Large intestine (tissue), 12 donors: ENCODE measurements at places on chromosomes 3 and 15. TPM values are rescaled to one million over a fixed set of nuclear protein-coding genes. Genes with fewer than 3 reads are reported as not detected.

The GPR62 gene
- 0.18 TPM for polyA plus RNA-seq

The TM6SF1 gene
- polyA plus RNA-seq = 1.4 TPM

The UBA7 gene
- 60.4 TPM for polyA plus RNA-seq

The ACKR2 gene
- 2.6 TPM for polyA plus RNA-seq

The SLC28A1 gene
- polyA plus RNA-seq = 33.1 TPM

The FEZF2 gene
- not detected for polyA plus RNA-seq

- H3K4me1 ChIP-seq = peaks cover 21% of the 10 kb centered on the region
- peak; percentile 63 for DNase-seq
- H3K4me3 ChIP-seq = peak overlapping the region; percentile 50
- no peaks in the 10 kb centered on the region for H3K36me3 ChIP-seq
- H3K27me3 ChIP-seq = peaks cover 58% of the 10 kb centered on the region
Observed at GRCh38 chr15:28096670-28097431, 2.3 kb downstream of the OCA2 start.

DNA sequence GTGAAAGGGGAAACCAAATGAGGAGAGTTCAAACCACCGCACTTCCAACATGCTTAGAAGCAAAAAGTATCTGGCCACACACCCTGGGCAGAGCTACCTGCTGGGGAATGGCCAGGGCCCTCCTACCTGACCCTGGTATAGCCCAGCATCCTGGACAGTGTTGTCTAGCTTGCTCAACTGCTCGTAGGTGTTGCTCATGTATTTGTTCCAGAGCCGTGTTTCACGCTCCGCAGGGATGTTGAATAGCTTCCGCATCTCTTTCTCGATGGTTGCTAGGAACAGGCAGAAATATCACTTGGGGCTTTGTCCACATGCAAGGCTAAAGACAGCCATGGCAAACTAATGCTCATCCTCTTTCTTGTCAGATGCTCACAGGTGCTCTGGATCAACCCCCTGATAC is 15.1 kb downstream of the USP4 start:
- no peak overlapping the region for H3K4me3 ChIP-seq
- H3K4me1 ChIP-seq = no peaks in the 10 kb centered on the region
- no peak for DNase-seq
- H3K27ac ChIP-seq = no peak overlapping the region
- H3K36me3 ChIP-seq = peaks cover 79% of the 10 kb centered on the region

GRCh38 chr15:56613811-56614210 is 119.5 kb downstream of the ZNF280D start:
- DNase-seq = no peak
- H3K4me1 ChIP-seq = no peaks in the 10 kb centered on the region
- no peak overlapping the region for H3K4me3 ChIP-seq

DNA sequence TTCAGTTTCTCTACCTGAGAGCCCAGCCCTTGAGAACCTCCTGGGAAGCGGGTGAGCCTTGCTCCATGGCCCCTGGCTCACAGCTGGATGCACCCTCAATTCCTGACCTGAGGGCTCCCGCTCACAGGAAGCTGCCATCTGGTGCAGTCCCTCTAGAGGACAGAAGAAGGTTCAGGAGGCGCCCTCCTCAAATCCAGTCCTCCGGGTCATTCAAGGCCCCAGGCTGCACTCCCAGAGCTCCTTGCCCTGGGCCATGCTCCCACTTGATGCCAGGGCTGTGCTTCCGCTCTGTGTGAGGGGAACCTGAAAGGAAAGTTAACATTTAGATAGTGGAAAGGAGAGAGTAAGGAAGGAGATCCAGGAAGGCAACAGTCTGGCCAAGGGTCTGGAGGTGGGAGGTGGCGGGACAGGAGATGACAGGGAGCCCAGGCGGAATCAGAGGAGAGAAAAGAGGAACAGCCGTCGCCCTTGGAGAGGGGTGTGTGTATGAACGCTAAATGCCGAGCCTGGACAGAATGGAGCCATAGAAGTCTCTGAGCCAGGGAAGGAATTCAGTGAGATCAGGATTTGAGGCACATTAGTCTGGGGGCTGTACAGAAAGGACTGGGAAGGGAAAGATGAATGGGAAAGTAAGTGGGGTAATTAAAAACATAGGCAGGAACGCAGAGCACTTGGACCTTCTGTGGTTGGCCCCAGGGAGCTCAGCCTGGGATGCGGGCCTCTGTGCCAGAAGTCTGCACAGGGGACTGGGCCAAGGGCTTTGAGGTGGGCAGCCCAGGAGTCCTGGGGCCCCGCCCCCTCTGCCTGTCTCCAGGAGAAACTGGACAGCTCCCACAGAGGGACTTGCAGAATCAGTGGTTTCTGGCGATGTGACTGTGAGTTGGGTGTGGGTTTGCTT is 26.1 kb downstream of the TBC1D21 start:
- no peaks in the 10 kb centered on the region for H3K4me1 ChIP-seq
- no peak overlapping the region for H3K27ac ChIP-seq
- no peak overlapping the region for H3K4me3 ChIP-seq
- DNase-seq = no peak
- H3K27me3 ChIP-seq = no peaks in the 10 kb centered on the region
- no peaks in the 10 kb centered on the region for H3K36me3 ChIP-seq

- H3K27me3 ChIP-seq = no peaks in the 10 kb centered on the region
- DNase-seq = no peak
- no peak overlapping the region for H3K27ac ChIP-seq
- no peak overlapping the region for H3K4me3 ChIP-seq
- no peaks in the 10 kb centered on the region for H3K36me3 ChIP-seq
Observed at GRCh38 chr3:98558100-98558827, 26.5 kb downstream of the GPR15 start.

DNA sequence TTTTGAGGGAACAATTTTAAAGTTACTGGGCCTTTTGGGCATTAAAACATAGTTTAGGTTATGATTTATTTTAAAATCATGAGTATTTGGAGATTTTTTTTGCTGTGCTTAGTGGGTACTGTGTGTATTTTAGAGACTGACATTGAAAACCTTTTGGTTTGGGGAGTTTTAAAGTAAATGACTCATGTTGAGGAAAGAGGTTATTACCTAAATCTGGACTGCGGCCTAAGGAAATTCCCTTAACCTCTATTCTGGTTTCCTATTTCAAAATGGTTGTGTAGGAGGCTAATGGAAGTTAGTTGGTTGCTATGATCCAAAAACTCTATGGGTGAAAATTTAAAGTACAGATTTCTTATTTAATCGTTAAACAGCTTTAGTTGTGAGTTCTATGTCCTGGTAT is 57.3 kb upstream of the DPH6 start:
- H3K27me3 ChIP-seq = no peaks in the 10 kb centered on the region
- DNase-seq = no peak
- H3K36me3 ChIP-seq = no peaks in the 10 kb centered on the region

DNA sequence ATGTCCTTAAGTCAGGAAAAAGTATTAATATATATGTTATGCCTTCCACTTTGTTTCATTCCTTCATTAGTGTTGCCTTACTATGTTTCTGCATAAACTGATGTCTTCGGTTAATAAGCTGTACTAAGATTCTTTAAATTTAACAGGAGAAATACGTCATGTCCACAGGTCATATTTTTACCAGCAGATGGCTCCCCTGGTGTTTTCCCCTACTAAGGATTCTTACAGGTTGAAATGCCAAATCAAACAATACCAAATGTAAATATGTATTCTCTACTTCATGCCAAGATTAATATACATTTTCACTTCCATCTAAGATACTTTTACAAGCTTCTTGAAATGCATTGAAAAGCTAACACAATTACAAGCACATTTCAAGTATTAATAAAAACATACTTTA is 1602.1 kb downstream of the SI start:
- H3K27me3 ChIP-seq = no peaks in the 10 kb centered on the region
- no peak for DNase-seq
- no peak overlapping the region for H3K27ac ChIP-seq
- no peaks in the 10 kb centered on the region for H3K36me3 ChIP-seq
- H3K4me3 ChIP-seq = no peak overlapping the region
- no peaks in the 10 kb centered on the region for H3K4me1 ChIP-seq

DNA sequence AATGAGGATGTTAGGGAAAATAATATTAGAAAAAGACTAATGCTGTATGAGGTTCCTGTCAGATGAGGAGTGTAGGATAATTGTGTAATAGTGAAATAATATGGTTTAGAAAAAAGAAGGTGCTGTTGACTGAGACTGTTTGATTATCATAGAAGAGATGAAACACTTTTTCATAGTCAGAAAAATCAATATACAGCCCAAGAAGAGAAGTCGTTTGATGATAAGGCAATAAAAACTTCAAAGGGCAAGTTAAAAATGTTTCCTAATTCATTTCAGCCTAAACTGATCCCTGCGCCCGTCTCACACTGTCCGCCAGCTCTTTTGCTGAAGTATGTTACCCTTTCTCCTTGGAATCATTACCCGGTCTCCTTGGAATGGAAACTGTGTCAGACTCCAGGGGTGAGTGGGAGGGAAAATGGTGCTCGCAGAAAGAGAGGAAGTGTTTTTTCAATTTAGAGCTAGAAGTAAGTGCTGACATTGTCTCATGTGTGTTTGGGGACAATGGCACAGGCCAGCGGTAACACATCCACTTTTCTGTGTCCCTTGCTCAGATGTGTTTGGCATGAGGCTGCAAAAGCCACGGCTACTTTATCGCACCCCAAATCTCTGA is 23.6 kb downstream of the DUT start:
- no peak overlapping the region for H3K27ac ChIP-seq
- no peak overlapping the region for H3K4me3 ChIP-seq
- peaks cover 3% of the 10 kb centered on the region for H3K4me1 ChIP-seq
- H3K36me3 ChIP-seq = no peaks in the 10 kb centered on the region
- DNase-seq = no peak
- H3K27me3 ChIP-seq = no peaks in the 10 kb centered on the region

- H3K36me3 ChIP-seq = peaks cover 54% of the 10 kb centered on the region
- DNase-seq = no peak
- no peak overlapping the region for H3K27ac ChIP-seq
- H3K4me1 ChIP-seq = no peaks in the 10 kb centered on the region
- no peak overlapping the region for H3K4me3 ChIP-seq
Observed at GRCh38 chr3:37386627-37387230, 212.3 kb upstream of the LRRFIP2 start.

- no peaks in the 10 kb centered on the region for H3K27me3 ChIP-seq
- H3K4me3 ChIP-seq = no peak overlapping the region
Observed at GRCh38 chr3:187104342-187104741, 35.0 kb downstream of the RPL39L start.

- no peak overlapping the region for H3K4me3 ChIP-seq
- H3K4me1 ChIP-seq = peaks cover 22% of the 10 kb centered on the region
- H3K36me3 ChIP-seq = peaks cover 32% of the 10 kb centered on the region
- DNase-seq = no peak
Observed at GRCh38 chr3:197546307-197547085, 9.3 kb downstream of the BDH1 start.

GRCh38 chr15:35616498-35617271 is 70.7 kb upstream of the DPH6 start:
- H3K4me1 ChIP-seq = no peaks in the 10 kb centered on the region
- no peak overlapping the region for H3K4me3 ChIP-seq
- H3K36me3 ChIP-seq = no peaks in the 10 kb centered on the region
- H3K27ac ChIP-seq = no peak overlapping the region

GRCh38 chr15:52006702-52007340 is 12.2 kb upstream of the MAPK6 start:
- no peaks in the 10 kb centered on the region for H3K27me3 ChIP-seq
- peaks cover 15% of the 10 kb centered on the region for H3K4me1 ChIP-seq
- H3K36me3 ChIP-seq = no peaks in the 10 kb centered on the region
- peak; percentile 49 for DNase-seq

GRCh38 chr3:4758249-4758860 is 220.9 kb upstream of the BHLHE40 start:
- peaks cover 59% of the 10 kb centered on the region for H3K4me1 ChIP-seq
- H3K27me3 ChIP-seq = no peaks in the 10 kb centered on the region
- peak overlapping the region; percentile 76 for H3K27ac ChIP-seq
- H3K36me3 ChIP-seq = no peaks in the 10 kb centered on the region
- peak; percentile 86 for DNase-seq

GRCh38 chr3:59997583-59997982 is 947.8 kb upstream of the CFAP20DC start:
- no peaks in the 10 kb centered on the region for H3K27me3 ChIP-seq
- no peak overlapping the region for H3K4me3 ChIP-seq
- no peaks in the 10 kb centered on the region for H3K4me1 ChIP-seq

- no peaks in the 10 kb centered on the region for H3K4me1 ChIP-seq
- DNase-seq = no peak
- H3K27ac ChIP-seq = no peak overlapping the region
- H3K27me3 ChIP-seq = no peaks in the 10 kb centered on the region
- H3K36me3 ChIP-seq = no peaks in the 10 kb centered on the region
Observed at GRCh38 chr3:168574455-168575158, 478.9 kb upstream of the GOLIM4 start.

DNA sequence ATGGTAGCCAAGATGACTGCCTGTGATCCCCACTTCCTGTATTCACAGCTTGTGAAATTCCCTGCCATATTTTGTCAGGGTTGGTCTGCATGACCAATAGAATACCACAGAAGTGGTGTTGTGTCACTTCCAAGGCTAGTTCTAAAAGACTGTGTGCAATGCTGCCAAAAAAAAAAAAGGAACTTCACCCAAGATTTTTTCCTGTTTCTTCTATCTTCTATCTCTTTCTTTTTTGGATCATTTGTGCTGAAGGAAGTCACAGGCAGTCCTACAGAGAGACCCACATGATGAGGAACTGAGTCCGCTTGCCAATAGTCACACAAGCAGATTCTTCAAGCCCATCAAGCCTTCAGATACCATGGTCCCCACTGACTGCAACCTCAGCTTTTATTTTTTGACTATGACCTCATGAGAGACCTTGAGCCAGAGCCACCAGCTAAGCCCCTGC is 18.1 kb upstream of the RAF1 start:
- no peak overlapping the region for H3K4me3 ChIP-seq
- no peak for DNase-seq
- no peaks in the 10 kb centered on the region for H3K36me3 ChIP-seq
- no peaks in the 10 kb centered on the region for H3K4me1 ChIP-seq
- no peak overlapping the region for H3K27ac ChIP-seq
- no peaks in the 10 kb centered on the region for H3K27me3 ChIP-seq
